ENCODE measurements at places on chromosomes 7 and 10. TPM values are rescaled to one million over a fixed set of nuclear protein-coding genes. Genes with fewer than 3 reads are reported as not detected.

The FANK1 gene
- total RNA-seq = 2.5 TPM

DNA sequence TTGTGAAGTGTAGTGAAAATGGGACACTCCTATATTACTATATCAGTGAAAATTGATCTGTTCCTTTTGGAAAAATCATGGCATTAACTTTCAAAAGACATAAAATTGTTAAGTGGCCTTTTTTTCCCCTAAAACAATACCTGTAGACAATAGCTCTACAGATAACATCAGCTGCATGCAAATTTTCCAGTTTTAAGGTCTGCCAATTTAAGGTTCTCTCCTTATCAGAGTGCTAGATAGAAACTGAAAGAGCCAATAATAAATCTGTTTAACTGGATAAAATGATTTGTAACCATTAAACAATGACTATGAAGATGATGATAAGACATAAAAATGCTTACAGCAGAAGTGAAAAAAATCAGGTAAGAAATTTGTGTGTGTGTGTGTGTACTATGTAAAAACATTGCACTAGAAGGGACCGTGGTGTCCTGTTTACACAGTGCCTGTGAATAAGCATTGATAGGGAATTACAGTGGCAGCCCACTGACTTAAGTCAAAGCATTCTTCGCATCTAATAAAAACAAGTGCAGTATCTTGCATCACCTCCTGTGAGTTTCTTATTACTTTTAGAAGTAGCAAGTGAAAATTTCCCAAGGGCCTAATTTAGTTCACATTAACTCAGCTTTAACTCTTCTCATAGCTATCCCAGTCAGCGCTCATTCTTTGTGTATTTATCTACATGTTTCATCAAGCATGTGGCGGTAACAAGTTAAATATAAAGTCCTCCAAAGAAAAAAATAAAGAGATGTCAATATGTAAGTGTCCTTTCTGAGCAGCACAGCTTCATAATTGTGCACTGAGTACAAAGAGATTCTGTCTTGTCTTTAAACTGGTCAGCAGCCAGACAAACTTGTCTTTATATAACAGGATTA lies 261.9 kb downstream of the ARL4A start:
- no peak overlapping the region for H3K4me3 ChIP-seq
- H3K4me1 ChIP-seq = no peaks in the 10 kb centered on the region
- H3K36me3 ChIP-seq = no peaks in the 10 kb centered on the region
- H3K27ac ChIP-seq = no peak overlapping the region
- no peak for DNase-seq
- H3K27me3 ChIP-seq = no peaks in the 10 kb centered on the region

The MSMB gene
- 1.1 TPM for total RNA-seq

The ZSWIM8 gene
- 27.1 TPM for total RNA-seq

The CALY gene
- total RNA-seq = not detected

- H3K27me3 ChIP-seq = no peaks in the 10 kb centered on the region
- DNase-seq = no peak
- no peaks in the 10 kb centered on the region for H3K4me1 ChIP-seq
- H3K36me3 ChIP-seq = peaks cover 97% of the 10 kb centered on the region
- H3K27ac ChIP-seq = no peak overlapping the region
- H3K4me3 ChIP-seq = no peak overlapping the region
Observed at GRCh38 chr10:102484021-102484420, 18.5 kb downstream of the ACTR1A start.

GRCh38 chr7:142668495-142668894 lies 80.8 kb upstream of the PRSS1 start:
- H3K27ac ChIP-seq = no peak overlapping the region
- H3K36me3 ChIP-seq = no peaks in the 10 kb centered on the region
- H3K27me3 ChIP-seq = no peaks in the 10 kb centered on the region
- DNase-seq = no peak
- H3K4me1 ChIP-seq = peaks cover 24% of the 10 kb centered on the region

DNA sequence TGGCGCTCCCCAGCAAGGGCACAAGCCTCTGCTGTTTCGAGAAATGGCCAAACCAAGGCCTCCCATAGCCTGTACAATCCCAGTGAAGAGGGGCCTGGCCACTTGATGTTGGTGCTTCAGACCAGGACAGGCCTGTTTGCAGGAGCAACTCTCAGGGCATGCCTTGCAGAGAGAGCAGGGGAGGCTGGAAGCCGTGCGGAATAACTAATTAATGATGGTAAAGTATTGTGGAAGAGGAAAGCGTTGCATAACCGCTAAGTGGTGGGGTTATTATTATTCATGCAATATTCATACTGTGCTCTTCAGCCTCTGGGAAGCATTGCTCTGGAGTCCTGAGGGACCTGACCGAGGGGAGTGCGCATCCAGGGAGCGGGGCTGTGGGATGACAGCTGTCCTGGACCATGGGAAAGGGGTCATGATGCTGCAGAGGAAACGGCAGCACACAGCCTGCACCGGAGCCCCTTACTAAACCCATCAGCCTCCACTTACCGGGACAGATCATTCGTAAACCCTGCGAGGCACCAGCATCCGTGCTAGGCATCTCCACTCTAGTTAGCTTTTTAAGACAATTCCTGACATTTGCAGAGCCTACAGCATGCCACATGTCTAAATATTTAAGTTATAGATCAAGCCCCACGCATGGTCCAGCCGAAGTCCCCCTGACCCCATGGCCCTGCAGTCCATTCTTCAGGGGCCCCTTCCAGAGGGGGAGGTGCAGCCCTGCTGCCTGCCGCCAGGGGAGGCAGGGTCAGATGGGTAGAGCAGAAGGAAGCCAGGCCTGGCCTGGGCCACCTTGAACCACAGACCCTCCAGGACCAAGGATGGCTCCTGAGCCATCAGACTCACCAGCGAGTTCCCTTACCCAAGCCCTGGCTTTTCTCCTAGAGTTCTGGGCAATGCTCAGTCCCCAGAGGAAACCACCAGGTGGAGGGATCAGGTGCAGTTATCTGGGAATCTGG lies 11.6 kb downstream of the TMEM273 start:
- H3K27ac ChIP-seq = no peak overlapping the region
- H3K4me1 ChIP-seq = no peaks in the 10 kb centered on the region
- H3K4me3 ChIP-seq = no peak overlapping the region
- no peaks in the 10 kb centered on the region for H3K36me3 ChIP-seq
- H3K27me3 ChIP-seq = no peaks in the 10 kb centered on the region

The PCDH15 gene
- 0.14 TPM for total RNA-seq

DNA sequence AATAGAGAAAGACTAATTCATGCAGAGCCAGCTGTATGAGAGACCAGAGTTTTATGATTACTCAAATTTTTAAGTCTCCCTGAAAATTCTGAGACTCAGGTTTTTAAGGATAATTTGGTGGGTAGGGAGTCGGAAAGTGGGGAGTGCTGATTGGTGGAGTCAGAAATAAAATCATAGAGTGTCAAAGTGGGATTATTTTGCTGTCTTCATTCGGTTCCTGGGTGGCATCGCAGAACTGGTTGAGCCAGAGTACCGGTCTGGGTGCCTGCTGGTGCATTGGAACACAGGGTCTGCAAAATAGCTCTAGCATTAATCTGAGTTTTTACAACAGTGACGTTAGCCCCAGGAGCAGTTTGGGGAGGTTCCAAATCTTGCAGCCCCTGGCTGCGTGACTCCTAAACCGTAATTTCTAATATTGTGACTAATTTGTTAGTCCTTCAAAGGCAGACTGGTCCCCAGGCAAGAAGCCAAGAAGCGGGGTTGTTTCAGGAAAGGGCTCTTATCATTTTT lies 32.4 kb downstream of the GPRIN2 start:
- H3K4me3 ChIP-seq = no peak overlapping the region
- no peak for DNase-seq
- no peak overlapping the region for H3K27ac ChIP-seq
- no peaks in the 10 kb centered on the region for H3K36me3 ChIP-seq

- no peak overlapping the region for H3K27ac ChIP-seq
- H3K4me1 ChIP-seq = no peaks in the 10 kb centered on the region
- H3K4me3 ChIP-seq = no peak overlapping the region
- no peaks in the 10 kb centered on the region for H3K27me3 ChIP-seq
- no peaks in the 10 kb centered on the region for H3K36me3 ChIP-seq
Observed at GRCh38 chr10:96768136-96768535, 47.8 kb upstream of the PIK3AP1 start.

The DLD gene
- total RNA-seq = 42.4 TPM

DNA sequence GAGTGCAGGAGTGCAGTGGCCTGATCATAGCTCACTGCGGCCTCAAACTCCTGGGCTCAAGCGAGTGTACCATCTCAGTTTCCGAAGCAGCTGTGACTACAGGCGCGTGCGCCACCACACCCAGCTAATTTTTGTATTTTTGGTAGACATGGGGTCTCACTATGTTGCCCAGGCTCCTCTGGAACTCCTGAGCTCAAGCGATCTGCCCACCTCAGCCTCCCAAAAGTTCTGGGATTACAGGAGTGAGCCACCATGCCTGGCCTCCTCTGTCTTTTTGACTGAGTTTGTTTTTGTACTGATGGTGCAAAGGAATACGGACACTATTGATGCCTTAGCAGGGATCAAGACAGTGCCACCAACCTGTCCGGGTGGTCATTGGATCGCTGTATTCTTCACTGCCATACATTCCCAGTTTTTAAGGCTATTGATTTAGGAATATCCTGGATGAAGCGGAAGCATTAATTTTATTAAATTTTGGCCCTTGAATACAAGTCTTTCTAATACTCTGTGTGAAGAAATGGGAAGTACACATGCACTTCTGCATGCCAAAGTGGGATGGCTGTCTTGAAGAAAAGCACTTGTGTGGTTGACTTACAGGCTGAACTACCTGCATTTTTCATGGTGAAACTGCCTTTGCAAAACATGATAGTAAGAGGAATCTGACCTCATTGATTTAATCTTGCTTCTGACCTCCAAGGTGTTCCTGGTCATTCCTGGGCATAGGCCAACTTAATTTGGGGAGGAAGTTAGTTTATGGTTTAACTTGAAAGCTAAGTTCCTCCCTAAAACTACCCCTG lies 2.1 kb upstream of the CUL2 start:
- no peaks in the 10 kb centered on the region for H3K36me3 ChIP-seq
- H3K4me3 ChIP-seq = no peak overlapping the region
- no peak for DNase-seq

DNA sequence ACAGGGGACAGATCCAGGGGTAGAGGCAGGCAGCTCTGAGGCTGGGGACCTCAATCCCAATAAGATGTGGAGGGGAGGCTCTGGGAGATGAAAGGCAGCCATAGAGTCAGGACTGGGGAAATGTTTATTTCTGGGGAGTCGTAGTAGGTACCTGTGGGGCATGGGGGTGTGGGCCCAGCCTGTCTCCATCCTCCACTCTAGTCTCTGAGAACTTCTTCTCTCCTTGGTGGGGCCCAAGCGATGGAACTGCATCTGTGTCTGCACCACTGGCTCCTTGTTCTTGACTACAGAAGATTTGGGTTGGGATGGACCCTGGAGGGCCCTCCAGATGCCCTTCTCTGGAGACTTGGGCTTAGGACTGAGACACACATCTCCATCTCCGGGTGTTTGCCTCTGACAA lies 953.9 kb upstream of the ZNF722 start:
- no peak overlapping the region for H3K4me3 ChIP-seq
- no peak overlapping the region for H3K27ac ChIP-seq
- no peaks in the 10 kb centered on the region for H3K36me3 ChIP-seq
- no peaks in the 10 kb centered on the region for H3K4me1 ChIP-seq

- H3K27ac ChIP-seq = no peak overlapping the region
- no peak for DNase-seq
Observed at GRCh38 chr7:77416621-77417371, 647 bp upstream of the GSAP start.

DNA sequence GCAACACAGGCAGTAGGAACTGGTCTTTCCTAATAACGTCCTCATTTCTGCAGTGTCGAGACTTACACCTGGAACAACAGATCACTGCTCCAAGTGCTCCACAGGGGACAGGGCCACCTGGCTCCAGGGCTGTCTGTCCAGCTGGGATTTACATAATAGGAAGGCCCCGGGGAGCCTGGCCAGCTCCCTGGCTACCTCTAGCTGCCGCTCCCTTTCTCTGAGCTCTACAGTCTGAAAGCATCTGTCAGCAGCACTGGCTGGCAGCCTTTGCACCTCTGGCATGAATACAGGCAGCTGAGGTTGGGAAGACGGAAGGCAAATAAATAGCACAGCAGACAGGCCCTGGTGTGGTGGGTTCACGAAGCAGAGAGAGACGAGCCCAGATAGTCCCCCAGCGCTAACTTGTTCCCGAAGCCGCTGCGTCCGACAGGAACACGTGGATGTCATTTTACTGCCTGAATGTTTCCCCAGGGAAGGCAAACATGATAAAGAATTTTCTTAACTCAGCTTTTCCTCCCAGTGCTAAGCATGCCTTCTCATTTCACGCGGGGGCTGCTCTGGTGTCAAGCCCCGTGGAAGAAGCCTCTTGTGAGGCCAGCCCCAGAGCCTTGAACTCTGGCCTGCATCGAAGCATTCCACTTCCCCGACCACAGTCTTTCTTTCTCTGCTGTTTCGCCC lies 105.4 kb downstream of the ITIH5 start:
- H3K4me3 ChIP-seq = no peak overlapping the region
- no peaks in the 10 kb centered on the region for H3K36me3 ChIP-seq
- no peaks in the 10 kb centered on the region for H3K4me1 ChIP-seq
- H3K27me3 ChIP-seq = no peaks in the 10 kb centered on the region

- no peaks in the 10 kb centered on the region for H3K4me1 ChIP-seq
- DNase-seq = no peak
- H3K27ac ChIP-seq = no peak overlapping the region
- no peaks in the 10 kb centered on the region for H3K27me3 ChIP-seq
- peaks cover 87% of the 10 kb centered on the region for H3K36me3 ChIP-seq
Observed at GRCh38 chr10:91838199-91838598, 40.0 kb downstream of the TNKS2 start.

- H3K4me3 ChIP-seq = no peak overlapping the region
- DNase-seq = no peak
- H3K27ac ChIP-seq = no peak overlapping the region
- no peaks in the 10 kb centered on the region for H3K36me3 ChIP-seq
- no peaks in the 10 kb centered on the region for H3K4me1 ChIP-seq
- H3K27me3 ChIP-seq = no peaks in the 10 kb centered on the region
Observed at GRCh38 chr7:134926396-134926795, 59.9 kb upstream of the AGBL3 start.

DNA sequence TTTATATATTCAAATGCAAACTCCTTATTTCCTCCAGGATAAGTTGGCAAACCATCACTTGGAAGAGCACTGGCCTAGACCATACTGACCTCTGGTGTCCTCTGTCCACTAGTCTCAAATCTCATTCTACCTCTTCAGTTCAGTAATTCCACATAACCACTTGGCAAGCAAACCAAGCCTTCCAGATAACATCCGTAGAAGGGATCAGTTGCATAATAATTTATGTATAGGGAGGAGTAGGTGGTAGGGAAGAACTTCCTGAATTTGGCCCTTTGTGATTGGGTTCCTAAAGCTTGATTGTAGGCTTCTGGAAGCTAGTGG lies 55.0 kb downstream of the WAC start:
- DNase-seq = no peak
- H3K27ac ChIP-seq = no peak overlapping the region
- peaks cover 46% of the 10 kb centered on the region for H3K36me3 ChIP-seq
- H3K4me1 ChIP-seq = no peaks in the 10 kb centered on the region

The PHYHIPL gene
- 0.09 TPM for total RNA-seq

GRCh38 chr7:130650611-130651120 lies 17.9 kb downstream of the COPG2 start:
- no peaks in the 10 kb centered on the region for H3K4me1 ChIP-seq
- no peaks in the 10 kb centered on the region for H3K27me3 ChIP-seq
- H3K27ac ChIP-seq = no peak overlapping the region
- no peak for DNase-seq

Data from thymus (tissue), 14 donors.